ENCODE measurements at places on chromosomes 5 and 9.
A peak's percentile ranks its signal among the peaks of the same experiment; 100 is the strongest.

DNA sequence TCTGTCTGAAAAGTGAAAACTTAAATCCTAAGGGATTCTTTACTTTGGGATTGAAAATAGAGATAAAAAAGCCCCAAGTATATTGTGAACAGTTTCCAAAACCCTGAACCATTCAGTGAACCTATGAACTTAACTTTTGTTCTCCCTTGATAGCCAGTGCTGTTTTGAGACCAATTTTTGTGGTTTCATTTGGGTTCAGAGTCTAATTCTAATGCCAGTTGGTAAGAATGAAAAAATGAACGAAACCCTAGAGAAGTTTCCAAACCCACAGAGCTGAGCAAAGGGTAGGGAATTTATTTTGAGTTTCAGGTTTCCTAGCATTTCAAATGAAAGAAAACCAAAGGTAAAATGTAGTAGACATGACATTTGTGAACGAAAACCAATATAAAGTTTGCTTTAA, 1366.8 kb downstream of the EFNA5 start:
- no peak for DNase-seq

- DNase-seq = no peak
These were observed 868.7 kb upstream of the CDH9 start for GRCh38 chr5:27906931-27907601.

DNA sequence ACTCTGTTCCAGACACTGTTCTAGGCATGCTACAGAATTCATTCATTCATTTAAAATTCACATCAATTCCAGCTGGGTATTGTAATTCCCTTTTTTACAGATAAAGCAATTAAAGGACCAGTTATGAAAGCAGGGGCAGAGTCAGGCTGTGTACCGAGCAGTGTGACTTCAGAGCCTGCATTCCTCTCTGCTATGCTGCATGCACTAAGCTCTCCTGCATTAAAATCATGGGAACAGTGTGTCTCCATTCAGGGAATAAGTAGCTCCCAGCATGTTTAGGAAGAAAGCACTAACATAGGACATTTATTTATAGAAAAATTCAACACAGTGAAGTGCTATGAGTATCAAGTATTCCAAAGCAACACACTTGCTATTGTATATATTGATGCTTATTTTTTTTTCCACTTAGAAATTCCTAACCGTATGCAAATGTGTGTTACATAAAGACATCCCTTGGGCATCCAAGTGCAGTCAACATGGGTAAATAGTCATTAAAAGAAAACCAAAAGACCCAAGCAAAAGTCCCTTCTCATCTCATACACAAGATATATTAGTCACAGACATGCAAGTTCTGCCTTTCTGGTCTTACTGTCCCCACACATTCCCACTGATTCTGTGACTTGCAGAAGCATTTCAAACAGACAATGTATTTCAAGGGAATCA, 173.7 kb downstream of the GABRB2 start:
- no peak for DNase-seq

GRCh38 chr5:176474476-176474875, 26.3 kb downstream of the FAF2 start:
- DNase-seq = no peak

GRCh38 chr5:66558560-66558959, 37.6 kb upstream of the MAST4 start:
- DNase-seq = no peak

DNA sequence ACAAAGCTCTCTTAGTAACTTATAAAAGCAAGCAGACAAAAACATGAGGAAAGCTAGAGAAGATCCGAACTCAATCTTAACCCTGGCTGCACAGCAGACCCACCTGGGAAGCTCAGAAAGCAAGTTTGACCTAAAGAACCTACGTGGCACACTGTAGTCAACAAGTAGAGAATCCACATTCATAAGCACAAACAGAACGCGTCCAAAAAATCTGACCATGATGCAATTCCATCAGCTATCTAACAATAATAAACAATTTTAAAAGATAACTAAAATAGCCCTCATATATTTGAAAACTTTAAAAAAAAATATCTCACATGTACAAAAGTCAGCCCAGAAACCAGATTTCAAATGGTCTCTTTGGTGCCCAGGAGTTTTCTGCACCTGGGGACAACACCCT, 4.6 kb downstream of the LMAN2 start:
- DNase-seq = no peak

DNA sequence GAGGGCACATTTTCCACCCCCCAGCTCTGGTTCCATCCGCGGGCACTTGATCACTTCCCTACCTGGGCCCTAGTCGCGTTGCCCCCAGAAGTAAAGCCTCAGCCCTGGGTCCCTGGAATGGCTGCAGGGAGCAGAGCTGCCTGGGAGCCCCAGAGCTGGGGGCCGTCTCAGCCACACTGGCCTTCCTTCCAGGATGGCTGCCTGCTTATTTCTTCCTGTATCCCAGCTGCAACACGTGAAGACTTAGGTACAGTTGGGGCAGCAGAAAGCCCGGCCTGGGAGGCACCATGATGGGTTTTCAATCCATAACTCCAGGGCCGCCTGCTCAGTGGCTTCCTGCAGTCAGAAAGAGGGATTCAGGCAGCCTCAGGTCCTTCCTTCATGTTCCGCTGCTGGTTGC, 232.3 kb downstream of the IRX2 start:
- no peak for DNase-seq

DNA sequence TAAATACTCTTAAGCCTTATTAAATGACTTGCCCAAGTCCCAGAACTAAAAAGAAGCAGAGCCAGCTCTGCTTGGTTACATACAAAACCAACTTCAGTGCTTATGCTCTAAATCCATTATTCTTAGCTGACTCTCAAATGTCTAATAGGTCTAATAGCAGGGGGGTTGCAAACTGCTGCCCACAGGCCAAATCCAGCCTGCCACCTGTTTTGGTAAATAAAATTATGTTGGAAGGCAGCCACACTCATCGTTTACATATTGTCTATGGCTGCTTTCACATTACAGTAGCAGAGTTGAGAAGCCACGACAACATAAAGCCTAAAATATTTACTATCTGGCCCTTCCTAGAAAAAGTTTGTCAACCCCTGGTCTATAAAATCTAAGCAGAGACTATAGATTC, 69.0 kb downstream of the KLHL3 start:
- DNase-seq = no peak

DNA sequence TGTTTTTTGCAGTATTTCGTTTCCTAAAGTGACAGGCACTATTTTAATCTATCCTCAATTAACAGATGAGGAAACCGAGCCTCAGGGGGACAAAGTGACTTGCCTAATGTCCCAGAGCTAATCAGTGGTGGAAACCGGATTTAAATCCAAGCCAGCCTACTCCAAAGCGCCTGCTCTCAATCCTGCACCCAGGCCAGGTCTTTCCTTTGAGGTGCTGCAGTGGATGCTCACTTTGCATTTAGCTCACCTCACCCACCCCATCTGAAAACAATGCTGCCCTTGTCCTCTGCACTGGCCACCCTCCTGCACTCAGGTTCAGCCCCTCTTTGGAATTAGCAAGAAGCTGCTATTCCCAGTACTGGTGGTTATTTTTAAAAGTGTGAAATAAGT, 16.0 kb downstream of the ANGPTL2 start:
- DNase-seq = no peak

DNA sequence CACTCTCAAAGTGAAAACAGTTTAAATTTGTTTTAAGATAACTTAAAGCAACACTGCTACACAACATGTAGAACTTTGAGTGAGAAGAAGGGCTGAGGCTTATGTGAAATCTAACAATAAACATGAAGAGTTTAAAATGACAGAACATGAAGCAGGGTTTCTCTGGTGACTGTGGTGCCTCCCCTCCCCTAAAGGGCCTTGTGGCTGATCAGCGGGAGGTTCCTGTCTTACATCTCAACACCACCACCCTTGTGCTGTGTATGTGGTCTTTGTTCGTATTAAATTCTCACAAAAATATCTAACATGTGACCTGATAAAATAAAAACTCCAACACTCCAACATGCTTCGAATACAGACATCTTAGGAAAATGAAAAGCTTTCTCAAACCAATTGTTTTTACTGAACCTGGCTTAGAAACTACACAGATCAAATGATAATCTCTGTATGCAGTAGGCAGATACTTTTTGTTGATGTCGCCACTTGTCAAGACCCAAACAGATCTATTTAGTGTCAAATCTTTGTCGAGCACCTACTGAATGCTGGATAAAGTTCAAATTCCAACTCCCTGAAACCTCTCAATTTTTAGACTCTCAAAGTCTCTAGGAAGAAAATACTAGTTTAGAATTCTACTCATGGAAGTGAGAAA, 9.9 kb upstream of the IQGAP2 start:
- peak; percentile 36 for DNase-seq

DNA sequence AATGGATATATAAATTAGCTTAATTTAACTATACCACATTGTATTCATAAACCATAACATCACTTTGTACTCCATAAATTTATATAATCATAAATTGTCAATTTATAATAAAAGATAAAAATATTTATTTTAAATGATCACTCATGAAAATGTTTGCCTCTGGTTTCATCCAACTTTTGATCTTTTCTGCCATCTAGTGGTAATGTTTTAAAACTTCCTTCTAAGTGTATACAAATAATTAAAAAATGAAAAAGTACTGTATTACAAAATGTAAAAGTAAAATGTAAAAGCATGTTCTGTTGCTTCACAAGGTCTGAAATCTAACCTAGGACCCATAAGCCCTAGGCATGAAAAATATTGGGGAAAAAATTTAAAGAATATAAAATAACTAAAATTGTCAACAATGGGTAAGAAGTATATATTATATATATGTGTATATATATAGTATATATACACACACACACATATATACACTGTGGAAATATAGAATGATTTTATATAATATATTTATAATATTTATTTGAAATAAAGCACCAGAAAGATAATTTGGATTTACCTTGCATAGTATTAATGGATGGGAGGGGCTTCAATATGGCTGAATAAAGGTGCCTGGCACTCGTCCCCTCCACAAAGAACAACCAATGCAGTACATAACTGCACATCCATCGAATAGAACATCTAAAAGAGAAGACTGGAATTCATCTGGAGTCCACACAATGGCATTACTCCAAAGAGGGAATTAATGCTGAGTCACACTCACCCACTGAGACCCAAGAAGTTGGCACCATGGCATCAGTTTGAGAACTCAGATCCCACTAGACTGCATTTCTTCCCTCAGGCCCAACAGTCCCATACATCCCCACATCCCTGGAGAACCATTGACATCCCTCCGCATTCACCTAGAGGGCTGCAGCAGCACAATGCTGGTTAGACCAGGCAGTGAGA, 32.5 kb downstream of the ANXA1 start:
- peak; percentile 66 for DNase-seq

- DNase-seq = no peak
These were observed 161.0 kb downstream of the SPATA31D1 start for GRCh38 chr9:82149501-82149946.

- DNase-seq = no peak
These were observed 54.4 kb downstream of the ANKH start for GRCh38 chr5:14816999-14817761.

- DNase-seq = no peak
These were observed 83.6 kb downstream of the ZNF622 start for GRCh38 chr5:16382047-16382446.

- no peak for DNase-seq
These were observed 3.0 kb downstream of the DNAH5 start for GRCh38 chr5:13941468-13941867.

- DNase-seq = no peak
These were observed 40.5 kb downstream of the ALG2 start for GRCh38 chr9:99181206-99181605.

DNA sequence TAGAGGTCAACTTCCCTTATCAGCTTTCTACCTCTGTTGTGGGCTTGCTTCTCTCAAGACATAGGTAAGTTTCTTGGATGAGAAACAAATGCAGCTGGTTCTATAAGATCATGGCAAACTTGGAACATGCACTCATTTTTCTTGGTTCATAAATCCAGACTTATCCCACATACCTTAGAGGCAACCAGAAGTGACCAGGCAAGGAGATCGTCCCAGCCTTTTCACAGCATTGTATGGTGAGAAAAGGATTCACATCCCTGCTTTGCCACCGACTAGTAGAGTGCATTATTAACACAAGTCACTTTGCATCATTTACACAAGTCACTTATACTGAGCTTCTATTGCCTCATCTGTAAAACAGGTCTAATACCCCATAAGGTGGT, 35.4 kb downstream of the LHFPL2 start:
- DNase-seq = no peak

DNA sequence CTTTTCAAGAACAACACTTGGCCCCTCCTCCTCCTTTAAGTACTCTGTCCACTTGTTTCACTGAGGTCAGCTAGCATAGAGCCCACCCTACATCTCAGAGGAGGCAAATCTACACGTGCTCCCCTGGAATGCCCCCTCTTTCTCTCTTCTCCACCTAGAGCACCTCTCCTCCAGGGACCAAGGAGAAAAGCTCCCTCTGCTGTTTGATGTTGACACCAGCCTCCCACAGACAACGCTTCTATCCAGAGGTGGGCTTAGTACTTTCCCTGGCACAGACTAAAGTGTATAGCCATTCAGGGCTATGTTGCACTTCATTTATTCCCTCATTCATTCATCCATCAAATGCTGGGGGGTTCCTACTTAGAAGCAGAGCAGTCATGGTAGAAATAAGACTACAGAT, 68.2 kb upstream of the TAF1L start:
- no peak for DNase-seq

DNA sequence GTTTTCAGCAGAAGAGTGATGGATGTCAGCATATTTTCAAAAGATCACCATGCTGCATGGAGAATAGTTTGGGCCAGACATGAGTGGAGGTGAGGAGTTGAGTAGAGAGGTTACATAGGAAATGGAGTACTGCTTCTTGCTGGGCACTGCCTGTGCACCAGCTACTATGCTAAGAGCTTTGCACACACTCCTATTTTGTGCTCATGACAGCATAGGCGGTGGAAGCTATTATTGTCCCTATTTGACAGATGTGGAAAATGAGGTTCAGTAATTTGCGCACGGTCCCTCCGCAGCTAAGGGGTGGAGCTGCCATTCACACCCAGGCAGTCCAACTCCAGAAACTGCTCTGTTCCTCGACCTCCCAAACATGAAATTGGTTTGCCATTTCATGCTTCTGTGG, 67.8 kb downstream of the ENTREP1 start:
- DNase-seq = no peak

DNA sequence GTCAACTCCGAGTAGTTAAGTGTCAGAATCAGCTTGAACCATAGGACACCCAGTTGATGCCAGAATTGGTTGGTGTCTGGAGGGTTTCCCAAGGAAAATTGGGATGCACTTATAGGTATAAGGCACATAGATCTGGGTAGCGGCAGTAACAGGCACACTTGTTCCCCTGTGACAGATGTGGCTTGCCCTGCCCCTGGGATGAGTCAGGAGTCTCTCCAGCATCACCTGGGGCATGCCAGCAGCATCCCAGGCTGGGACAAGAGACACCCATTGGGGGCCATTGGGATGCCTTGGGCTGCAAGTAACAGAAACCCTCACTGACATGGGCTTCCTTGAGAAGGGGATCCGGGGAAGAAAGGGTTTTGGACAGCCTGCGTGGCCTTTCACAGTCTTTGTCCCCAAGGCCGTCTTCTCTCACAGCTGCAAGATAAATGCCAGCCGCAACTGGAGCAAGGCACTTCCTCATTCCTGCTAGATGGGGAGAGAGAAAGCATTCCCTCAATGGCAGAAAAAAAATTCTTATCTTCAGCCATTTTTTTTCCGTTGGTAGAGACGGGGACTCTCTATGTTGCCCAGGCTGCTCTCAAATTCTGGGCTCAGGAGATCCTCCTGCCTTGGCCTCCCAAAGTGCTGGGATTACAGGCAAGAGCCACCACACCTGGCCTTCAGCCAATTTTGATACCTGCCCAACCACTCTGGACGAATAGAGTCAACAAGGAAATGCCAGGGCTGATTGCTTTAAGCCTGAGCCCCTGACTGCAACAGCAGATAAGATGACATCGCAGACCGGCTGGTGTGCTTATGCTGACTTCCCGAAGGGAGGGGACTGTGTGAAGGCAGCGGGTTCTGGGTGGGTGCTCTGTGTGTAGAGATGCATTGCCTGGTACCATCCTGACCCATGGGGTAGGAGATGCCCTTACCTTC, 13.3 kb upstream of the RNF130 start:
- no peak for DNase-seq

All from CD4-positive, alpha-beta T cell treated with Interleukin-21 for 1 hour (primary cell).